Stimulated activated CD8-positive, alpha-beta memory T cell treated with anti-CD3 and anti-CD28 coated beads, Interleukin-2, amount 100 ng/mL, for 1 hour (primary cell): ENCODE measurements at places on chromosomes 7 and 10.

- no peak for DNase-seq
Observed at GRCh38 chr10:47190301-47190700, 109.7 kb upstream of the GDF10 start.

DNA sequence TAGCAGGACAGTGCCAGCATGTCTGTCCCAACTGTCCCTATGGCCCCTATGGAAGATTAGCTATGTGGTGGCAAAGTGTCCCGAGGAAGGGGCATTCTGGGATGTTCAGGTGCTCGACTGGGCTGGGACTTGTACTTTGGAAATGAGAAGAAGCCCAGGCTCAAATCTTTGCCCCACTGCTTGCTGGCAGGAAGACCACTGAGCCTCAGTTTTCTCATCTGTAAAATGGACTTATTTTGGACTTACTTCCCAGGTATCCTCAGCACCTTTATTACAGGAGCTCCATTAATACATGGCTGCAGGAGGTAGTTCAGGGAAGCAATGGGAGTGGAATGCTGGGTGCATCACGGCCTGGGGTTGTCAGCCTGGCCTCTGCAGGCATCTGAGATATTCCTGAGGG is 71.2 kb downstream of the LHPP start:
- no peak for DNase-seq

DNA sequence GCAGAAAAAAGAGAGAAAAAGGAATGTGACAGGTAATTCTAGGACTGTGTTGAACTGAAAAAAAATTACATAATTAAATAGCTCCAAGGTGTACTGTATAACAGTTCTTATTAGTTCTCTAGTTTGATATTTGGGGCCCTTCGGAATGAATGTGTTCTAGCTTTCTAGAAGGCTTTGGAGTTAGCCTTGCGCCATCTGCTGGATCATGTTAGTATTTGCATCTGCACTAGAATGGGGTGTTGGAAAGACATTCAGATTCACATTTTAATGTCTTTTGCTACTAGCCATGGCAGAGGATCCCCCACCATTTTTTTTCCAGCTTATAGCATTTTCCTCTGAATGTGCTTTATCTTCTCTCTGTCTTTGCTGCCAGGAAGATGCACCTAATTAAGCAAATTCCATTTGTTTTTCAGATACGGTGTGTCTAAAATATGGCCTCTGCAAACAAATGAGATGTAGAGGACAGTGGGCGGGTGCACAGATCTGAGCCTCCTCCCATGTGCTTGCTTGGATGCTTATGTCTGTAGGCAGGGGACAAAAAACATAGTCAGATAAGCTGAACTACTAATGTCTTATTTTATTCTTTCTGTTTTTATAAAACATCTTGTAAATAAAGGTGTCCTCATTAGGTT is 238.5 kb downstream of the PHF14 start:
- peak; percentile 11 for DNase-seq

DNA sequence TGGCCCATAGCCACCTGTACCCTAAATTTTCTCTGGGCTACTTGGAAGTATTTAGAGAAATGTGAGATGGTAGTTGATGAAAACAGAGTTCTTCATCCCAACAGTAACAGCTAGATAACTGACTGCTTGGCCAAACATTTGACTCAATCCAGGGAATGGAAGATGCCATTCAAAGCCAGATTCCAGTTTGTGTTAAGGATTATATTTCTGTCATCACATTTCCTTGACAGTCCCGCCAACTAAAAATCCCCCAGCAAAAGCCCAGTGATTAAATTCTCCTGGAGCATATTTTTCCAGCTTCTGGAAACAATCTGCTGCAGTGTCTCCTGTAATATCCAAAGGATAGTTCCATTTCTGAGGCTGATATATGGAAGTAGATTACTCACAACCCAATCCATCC is 45.4 kb upstream of the PTN start:
- no peak for DNase-seq

DNA sequence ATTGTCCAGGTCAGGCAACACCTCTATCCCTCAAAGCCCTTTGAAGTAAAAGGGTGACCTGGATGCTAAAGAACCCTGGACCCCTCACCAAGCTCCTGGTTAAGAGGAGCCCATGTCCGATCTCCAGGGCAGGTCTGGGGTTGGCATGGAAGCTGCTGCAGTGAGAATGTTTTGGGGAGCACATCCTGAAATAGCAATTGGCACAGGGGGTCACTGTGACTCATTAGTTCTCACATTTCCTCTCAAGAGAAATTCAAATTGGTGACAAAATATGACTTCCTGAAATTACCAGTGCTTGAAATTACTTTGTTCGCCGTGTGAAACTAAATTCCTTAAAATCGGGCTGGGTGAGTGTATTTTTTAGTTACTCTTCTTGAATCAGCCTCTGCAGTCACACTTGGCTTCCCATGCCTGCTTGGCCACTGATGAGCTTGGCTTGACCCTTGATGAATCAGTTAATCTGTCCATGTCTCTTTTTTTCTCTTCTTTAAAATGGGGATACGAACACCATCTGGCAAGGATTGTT is 18.8 kb upstream of the ARHGAP22 start:
- no peak for DNase-seq

DNA sequence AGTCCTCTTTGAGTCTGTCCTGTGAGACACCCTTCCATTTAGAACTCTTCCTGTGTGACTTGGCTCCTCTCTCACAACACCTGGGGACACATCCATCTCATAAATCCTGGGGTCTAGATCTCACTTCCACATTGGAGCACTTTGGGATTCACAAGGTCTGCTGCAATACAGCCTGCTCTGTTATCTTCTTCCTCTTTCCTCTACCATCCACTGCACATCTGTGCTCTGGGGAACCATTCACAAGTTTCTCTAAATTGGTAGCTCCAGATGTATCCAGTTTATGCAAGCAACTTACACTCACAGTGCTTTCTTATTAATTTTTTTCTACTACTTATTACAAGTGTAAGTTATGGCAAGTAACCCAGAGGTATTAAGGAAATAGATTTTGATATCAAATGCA is 5.5 kb upstream of the FIGNL1 start:
- no peak for DNase-seq

GRCh38 chr10:104318326-104318725 is 19.9 kb downstream of the ITPRIP start:
- no peak for DNase-seq

- no peak for DNase-seq
Observed at GRCh38 chr7:92246360-92247101, 757 bp downstream of the ANKIB1 start.

DNA sequence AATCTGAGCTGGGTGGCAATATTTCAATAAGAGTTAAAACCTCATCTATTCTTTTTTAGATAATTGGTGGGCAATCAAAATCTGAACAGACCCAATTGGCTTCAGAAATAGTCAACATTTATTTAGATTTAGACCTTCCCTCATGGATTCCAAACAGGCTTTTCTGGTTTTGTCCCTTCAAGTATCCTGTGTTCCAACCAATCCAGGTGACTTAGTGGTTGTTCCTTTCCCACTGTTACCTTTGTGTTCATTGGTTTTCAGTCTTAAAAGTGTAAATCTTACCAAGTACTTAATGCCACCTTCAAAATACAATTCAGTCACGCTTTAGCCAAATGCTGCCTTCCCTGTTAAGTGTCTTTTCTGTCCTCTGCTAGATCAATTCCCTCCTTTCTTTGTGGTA is 85.9 kb downstream of the AHR start:
- no peak for DNase-seq
